ENCODE measurements at places on chromosomes 4 and X. TPM values are rescaled to one million over a fixed set of nuclear protein-coding genes. Genes with fewer than 3 reads are reported as not detected.
A peak's percentile ranks its signal among the peaks of the same experiment; 100 is the strongest.

GRCh38 chr4:3387943-3388361 lies 53.8 kb upstream of the HGFAC start:
- H3K36me3 ChIP-seq, result no peaks in the 10 kb centered on the region
- DNase-seq, result no peak
- H3K27me3 ChIP-seq, result peaks cover 19% of the 10 kb centered on the region
- no peak overlapping the region for H3K4me3 ChIP-seq
- H3K4me1 ChIP-seq, result peaks cover 8% of the 10 kb centered on the region

- H3K4me3 ChIP-seq, result no peak overlapping the region
- H3K27me3 ChIP-seq, result no peaks in the 10 kb centered on the region
- DNase-seq, result no peak
- no peaks in the 10 kb centered on the region for H3K36me3 ChIP-seq
- H3K27ac ChIP-seq, result no peak overlapping the region
- H3K4me1 ChIP-seq, result no peaks in the 10 kb centered on the region
Measured at GRCh38 chrX:69988955-69989394, 60.8 kb downstream of the AWAT2 start.

- no peak for DNase-seq
- peak overlapping the region; percentile 72 for H3K4me3 ChIP-seq
- peaks cover 52% of the 10 kb centered on the region for H3K4me1 ChIP-seq
- no peaks in the 10 kb centered on the region for H3K27me3 ChIP-seq
Measured at GRCh38 chr4:77854431-77855111, 8.1 kb upstream of the MRPL1 start.

- H3K27ac ChIP-seq, result no peak overlapping the region
- no peak for DNase-seq
- H3K27me3 ChIP-seq, result no peaks in the 10 kb centered on the region
- H3K4me1 ChIP-seq, result peaks cover 33% of the 10 kb centered on the region
- peaks cover 16% of the 10 kb centered on the region for H3K36me3 ChIP-seq
Measured at GRCh38 chrX:21946925-21947641, 6.6 kb downstream of the SMS start.

GRCh38 chr4:122722256-122722655 lies 10.2 kb upstream of the BBS12 start:
- H3K27me3 ChIP-seq, result peaks cover 35% of the 10 kb centered on the region
- no peak overlapping the region for H3K27ac ChIP-seq
- no peaks in the 10 kb centered on the region for H3K4me1 ChIP-seq
- no peak for DNase-seq

DNA sequence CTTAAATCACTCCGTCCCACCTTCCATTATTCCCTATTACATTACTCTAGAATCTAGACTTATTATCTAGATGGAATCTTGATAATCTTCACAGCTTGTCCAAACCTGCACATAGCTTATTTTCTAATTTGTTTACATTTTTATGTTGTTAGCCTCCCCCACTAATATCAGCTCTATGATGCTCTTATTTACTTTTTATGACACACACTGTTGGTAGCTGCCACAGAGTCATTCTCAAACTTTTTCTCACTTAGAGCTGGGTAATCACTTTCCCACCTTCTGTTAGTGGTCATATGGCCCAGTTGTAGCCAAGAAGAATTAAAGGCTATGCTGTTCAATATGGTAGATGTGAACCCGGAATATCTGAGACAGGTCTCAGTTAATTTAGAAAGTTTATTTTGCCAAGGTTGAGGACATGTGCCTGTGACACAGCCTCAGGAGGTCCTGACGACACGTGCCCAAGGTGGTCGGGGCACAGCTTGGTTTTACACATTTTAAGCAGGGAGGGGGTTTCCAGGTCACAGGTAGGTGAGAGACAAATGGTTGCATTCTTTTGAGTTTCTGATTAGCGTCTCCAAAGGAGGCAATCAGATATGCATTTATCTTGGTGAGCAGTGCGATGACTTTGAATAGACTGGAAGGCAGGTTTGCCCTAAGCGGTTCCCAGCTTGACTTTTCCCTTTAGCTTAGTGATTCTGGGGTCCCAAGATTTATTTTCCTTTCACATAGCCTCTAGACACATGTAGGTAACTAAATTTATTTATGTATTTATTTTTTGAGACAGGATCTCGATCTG lies 7.0 kb upstream of the ADGRA3 start:
- no peak overlapping the region for H3K4me3 ChIP-seq
- no peak for DNase-seq
- H3K27me3 ChIP-seq, result peaks cover 1% of the 10 kb centered on the region
- H3K27ac ChIP-seq, result no peak overlapping the region

DNA sequence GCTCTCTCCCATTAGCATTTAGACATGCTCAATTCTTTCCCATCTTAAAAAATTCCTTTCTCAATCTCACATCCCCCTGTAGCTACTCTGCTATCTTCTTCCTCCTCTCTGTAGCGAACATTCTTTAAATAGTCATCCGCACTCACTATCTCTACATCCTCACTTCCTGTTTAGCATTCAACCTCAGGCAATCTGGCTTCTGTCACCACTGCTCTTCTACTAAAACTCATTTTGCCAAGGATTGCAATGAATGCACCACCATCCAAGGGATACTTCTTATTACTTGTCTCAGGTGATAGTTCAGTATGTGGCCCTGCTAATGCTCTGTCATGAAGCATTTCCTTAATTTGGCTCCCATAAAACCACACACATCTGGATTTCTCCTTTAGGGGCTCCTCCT lies 10.9 kb upstream of the TET2 start:
- no peak for DNase-seq
- peaks cover 6% of the 10 kb centered on the region for H3K4me1 ChIP-seq
- no peak overlapping the region for H3K4me3 ChIP-seq
- peaks cover 2% of the 10 kb centered on the region for H3K27me3 ChIP-seq
- H3K36me3 ChIP-seq, result peaks cover 4% of the 10 kb centered on the region
- no peak overlapping the region for H3K27ac ChIP-seq

DNA sequence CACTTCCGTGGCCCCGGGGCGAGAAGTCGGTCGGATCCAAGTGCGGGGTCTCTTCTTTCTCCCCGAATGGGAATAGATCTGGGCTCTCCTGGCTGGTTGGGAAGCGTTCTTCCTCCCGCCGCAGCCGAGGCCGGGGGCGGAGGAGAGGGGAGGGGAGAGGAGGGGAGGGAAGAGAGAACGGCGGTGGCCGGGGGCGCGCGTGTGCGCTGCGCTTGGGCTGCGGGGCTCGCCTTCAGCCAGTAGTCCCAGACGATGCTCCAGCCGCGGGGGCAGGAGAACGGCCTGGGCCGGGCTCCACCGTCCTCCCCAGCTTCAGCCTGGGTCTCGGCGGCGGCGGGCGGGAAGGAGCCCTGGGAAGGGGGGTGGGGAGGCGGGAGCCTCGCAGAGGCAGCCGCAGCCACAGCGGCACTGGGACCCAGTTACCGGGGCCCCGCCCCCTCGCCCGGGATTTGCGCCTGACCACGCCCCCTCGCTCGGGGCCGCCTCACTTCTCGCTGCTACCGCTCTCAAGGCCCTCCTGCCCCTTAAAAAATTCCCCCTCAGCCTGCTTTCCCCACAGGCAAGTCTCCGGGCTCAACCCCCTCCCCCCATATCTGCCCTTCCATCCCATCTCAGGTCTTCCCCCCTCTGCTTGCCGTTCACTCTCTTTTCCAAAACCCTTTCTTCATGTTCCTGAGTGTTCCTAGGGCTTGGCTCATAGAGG lies at the start of gene FGD1:
TSS of gene FGD1 (minus strand) at position 421 of the 703 bp plus-strand sequence. CDS start 802 bp downstream, outside the sequence.
- H3K27me3 ChIP-seq, result peaks cover 32% of the 10 kb centered on the region
- peaks cover 3% of the 10 kb centered on the region for H3K4me1 ChIP-seq
- DNase-seq, result peak; percentile 40
- peak within 1 kb of the TSS; percentile 35 for H3K27ac ChIP-seq
- H3K36me3 ChIP-seq, result no peaks in the 10 kb centered on the region

GRCh38 chr4:161987611-161988010 lies 176.2 kb downstream of the FSTL5 start:
- H3K4me1 ChIP-seq, result no peaks in the 10 kb centered on the region
- no peak for DNase-seq
- no peaks in the 10 kb centered on the region for H3K36me3 ChIP-seq
- H3K27me3 ChIP-seq, result no peaks in the 10 kb centered on the region
- no peak overlapping the region for H3K27ac ChIP-seq

GRCh38 chr4:123892368-123892976 lies 495.9 kb downstream of the SPRY1 start:
- no peaks in the 10 kb centered on the region for H3K4me1 ChIP-seq
- H3K27ac ChIP-seq, result no peak overlapping the region
- peaks cover 7% of the 10 kb centered on the region for H3K27me3 ChIP-seq

DNA sequence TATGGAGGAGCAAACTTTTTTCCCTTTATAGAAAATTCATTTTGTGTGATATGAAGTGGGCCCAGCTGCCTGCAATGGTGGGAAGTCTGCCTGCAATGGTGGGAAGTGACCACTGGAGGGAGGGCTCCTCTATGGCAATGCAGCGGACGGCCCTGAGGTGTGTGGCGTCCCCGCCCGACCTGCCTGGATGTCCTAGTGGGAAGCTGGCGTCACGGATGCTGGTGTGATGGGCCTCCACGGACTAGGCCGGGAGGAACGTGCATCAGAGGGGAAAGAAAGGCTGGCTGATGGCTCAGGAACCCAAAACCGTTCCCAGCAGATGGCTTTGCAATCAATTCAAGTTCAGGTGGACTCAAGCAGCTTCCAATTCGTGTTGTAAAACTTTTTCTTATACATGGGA lies 177.9 kb downstream of the AFAP1 start:
- H3K4me1 ChIP-seq, result peaks cover 10% of the 10 kb centered on the region
- no peak overlapping the region for H3K27ac ChIP-seq
- H3K27me3 ChIP-seq, result no peaks in the 10 kb centered on the region
- DNase-seq, result peak; percentile 50
- no peak overlapping the region for H3K4me3 ChIP-seq
- no peaks in the 10 kb centered on the region for H3K36me3 ChIP-seq

DNA sequence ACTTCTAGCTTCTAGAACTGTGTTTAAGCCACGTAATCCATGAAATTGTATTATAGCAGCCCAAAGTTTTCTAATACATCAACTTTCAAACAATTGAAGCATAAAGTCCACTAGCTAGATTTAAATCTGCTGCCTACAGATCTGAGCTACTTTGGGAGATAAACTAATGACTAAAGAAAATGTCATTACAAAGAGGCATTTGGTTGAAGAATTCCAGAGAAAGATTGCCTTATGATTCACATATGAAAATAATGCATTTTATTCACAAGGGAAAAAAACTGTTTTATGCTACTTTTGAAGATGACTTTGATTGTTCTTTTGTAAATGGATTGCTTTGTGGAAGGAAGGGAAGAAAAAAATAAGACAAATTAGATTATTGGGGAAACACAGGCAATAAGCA lies 124.1 kb upstream of the SLIT2 start:
- no peak overlapping the region for H3K4me3 ChIP-seq
- H3K27ac ChIP-seq, result no peak overlapping the region
- no peaks in the 10 kb centered on the region for H3K4me1 ChIP-seq
- no peaks in the 10 kb centered on the region for H3K27me3 ChIP-seq
- H3K36me3 ChIP-seq, result no peaks in the 10 kb centered on the region
- DNase-seq, result no peak

GRCh38 chr4:42152507-42153504 lies at the start of gene BEND4:
Gene BEND4 (minus strand): TSS chr4:42152655. CDS start chr4:42152143, 512 bp downstream.
- H3K4me1 ChIP-seq, result peaks cover 8% of the 10 kb centered on the region
- peaks cover 60% of the 10 kb centered on the region for H3K27me3 ChIP-seq
- no peaks in the 10 kb centered on the region for H3K36me3 ChIP-seq
- no peak within 1 kb of the TSS for H3K27ac ChIP-seq
- peak within 1 kb of the TSS; percentile 60 for H3K4me3 ChIP-seq

GRCh38 chr4:168167714-168168284 lies 75.5 kb downstream of the ANXA10 start:
- H3K4me3 ChIP-seq, result no peak overlapping the region
- peaks cover 4% of the 10 kb centered on the region for H3K4me1 ChIP-seq
- peaks cover 2% of the 10 kb centered on the region for H3K36me3 ChIP-seq
- no peak overlapping the region for H3K27ac ChIP-seq

DNA sequence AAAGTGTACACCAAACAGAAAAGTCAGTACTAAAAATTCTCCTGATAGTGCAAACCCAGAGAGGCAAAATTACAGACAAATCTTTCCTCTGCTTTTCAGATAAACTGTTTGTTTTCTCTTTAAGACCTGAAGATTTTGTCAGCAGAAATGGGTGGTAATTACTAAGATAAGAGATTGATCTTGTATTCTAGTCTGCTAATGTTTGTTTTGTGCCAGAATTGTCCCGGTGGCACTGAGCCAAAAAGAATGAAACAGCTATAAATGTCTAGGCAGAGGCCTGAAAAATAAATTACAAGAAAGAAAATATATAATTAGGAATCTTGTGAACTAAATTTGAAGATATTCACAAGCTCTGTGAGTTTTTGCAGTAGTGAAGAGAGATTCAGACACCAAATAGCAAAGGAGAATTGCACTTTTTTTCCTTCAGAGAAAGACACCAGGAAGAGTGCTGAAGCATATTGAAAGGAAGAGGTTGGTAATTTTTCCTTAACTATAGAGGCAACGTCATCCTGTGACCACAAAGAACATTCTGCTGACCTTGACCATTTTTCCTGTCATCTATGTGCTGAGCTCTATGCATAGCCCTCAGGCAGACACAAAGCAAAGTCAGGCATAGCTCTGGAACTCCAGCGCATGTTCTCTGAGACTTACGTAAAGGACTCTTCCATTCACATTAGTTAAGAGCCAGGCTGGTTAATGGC lies 314.5 kb upstream of the RASGEF1B start:
- no peak overlapping the region for H3K4me3 ChIP-seq

HDX gene
- total RNA-seq, result 1.2 TPM

ATP2B3 gene
- not detected for total RNA-seq

CFAP47 gene
- total RNA-seq, result not detected

FGA gene
- not detected for total RNA-seq

MND1 gene
- total RNA-seq, result 29.1 TPM

SPACA5 gene
- total RNA-seq, result not detected

POLN gene
- 3.2 TPM for total RNA-seq

TAF7L gene
- not detected for total RNA-seq

CYTL1 gene
- total RNA-seq, result not detected

SULT1B1 gene
- total RNA-seq, result 2.8 TPM

FGF5 gene
- total RNA-seq, result not detected
